ENCODE measurements at places on chromosomes 1 and 21. TPM values are rescaled to one million over a fixed set of nuclear protein-coding genes. Genes with fewer than 3 reads are reported as not detected.

NEK2 gene
- total RNA-seq, result 56.8 TPM

PAQR7 gene
- 8.3 TPM for total RNA-seq

PTPRC gene
- 12.1 TPM for total RNA-seq

TRAF3IP3 gene
- not detected for total RNA-seq

CYP4A22 gene
- not detected for total RNA-seq

PACC1 gene
- total RNA-seq, result 12.6 TPM

MORN1 gene
- 10.3 TPM for total RNA-seq

COL16A1 gene
- total RNA-seq, result 156 TPM

KCNA3 gene
- total RNA-seq, result not detected

GRCh38 chr1:164804366-164804765 lies 245.4 kb downstream of the PBX1 start:
- no peak for DNase-seq

GRCh38 chr1:59177756-59178155 lies 119.1 kb upstream of the FGGY start:
- no peak for DNase-seq

- DNase-seq, result no peak
Observed at GRCh38 chr1:172623748-172624147, 35.2 kb upstream of the FASLG start.

GRCh38 chr1:35726450-35727433 lies 8.1 kb upstream of the C1orf216 start:
- peak; percentile 29 for DNase-seq

- DNase-seq, result peak; percentile 13
Observed at GRCh38 chr1:94805912-94806311, 14.2 kb upstream of the SLC44A3 start.

DNA sequence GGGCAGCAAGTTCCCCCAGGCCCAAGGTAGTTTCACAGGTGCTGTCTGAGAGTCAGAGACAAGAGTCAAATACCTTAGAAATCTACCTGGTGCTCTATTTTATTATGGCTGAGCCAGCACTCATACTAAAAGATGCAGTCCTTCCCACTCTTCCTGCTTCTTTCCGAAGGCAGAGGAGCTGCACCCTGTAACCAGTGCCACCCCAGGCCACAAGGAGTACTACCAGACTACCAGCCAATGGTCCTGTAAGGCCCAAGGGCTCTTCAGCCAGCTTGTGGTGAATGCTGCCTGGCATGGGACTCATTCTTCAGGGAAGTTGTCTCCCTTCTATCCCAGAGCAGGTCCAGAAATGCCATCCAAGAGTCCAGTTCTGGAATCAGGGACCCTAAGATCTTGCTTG lies 203.8 kb upstream of the DUSP10 start:
- no peak for DNase-seq

- DNase-seq, result peak; percentile 83
Observed at GRCh38 chr1:156082309-156083091, at the start of gene MEX3A. Gene MEX3A (minus strand): TSS chr1:156082465. CDS start chr1:156081998, 467 bp downstream.

DNA sequence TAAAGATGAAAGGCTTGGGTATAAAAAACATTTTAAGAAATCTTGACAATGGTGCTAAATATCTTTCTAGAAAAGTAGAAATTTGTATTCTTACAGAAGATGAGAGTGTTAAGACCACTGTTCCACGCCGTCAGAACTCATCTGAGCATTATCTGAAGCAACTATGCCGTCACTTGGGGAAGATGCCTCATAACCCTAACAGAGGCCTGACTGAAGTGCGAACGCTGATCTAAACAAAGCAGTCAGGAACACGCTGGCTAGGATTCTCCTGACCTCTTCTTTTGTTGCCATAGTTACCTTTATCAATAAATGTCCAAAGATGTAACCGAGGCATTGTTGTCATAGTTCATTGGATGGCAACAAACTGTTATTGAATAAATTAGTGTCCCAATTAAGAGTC lies 612.4 kb downstream of the LTN1 start:
- no peak for DNase-seq

DNA sequence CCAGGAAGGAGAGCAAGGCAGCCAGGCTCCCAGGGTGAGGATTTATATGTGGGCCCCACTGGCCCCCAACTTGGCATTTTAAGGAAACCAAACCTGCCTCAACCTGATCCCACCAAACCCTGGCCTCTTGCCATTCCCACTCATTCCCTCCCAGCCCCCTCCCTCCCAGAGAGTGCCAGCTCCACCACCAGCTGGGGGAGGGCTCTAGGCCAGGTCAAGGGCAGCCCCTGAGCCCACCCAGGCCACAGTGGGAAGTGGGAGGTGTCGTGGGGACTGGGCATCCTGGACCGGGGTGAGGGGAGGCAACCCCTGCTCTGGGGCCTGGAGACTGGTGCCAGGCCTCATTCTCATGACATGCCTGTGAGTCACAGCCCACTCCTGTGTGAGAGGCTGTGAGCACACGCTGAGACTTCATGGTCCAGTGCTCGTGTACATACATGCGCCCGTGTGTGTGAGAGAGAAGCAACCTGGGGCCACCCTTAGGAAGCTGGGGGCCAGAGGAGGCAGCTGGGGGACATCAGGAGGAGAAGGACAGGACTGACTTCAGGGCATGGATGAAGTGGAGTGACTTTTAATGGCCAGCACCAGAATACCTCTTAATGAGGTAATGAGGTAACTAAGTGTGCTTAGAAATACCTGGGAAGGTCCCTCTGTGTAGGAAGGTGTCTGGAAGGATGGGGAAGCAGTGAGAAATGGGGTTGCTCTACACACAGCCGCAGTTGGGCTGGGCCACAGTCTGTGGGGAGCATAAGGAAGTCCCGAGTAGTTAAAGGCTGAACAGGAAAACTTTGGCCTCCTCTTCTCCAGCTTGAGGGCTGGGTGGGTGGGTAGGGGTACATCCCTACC lies at the start of gene S100A2:
Gene S100A2, minus strand, starts transcription at position 316 of the 846 bp plus-strand sequence. CDS start 1,967 bp downstream, outside the sequence.
- peak; percentile 96 for DNase-seq

DNA sequence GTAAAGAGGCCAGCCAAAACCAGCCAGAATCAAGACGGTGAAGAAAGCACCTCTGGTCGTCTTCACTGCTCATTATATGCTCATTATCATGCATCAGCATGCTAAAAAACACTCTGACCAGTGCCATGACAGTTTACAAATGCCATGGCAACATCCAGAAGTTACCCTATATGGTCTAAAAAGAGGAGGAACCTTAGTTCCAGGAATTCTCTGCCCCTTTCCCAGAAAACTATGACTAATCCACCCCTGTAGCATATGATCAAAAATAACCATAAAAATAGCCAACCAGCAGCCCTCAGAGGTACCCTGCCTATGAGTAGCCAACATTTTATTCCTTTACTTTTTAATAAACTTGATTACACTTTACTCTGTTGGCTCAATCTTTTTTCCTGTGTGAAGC lies 34.2 kb upstream of the PBX1 start:
- no peak for DNase-seq

GRCh38 chr1:41110736-41111135 lies 89.2 kb upstream of the SLFNL1 start:
- DNase-seq, result no peak

DNA sequence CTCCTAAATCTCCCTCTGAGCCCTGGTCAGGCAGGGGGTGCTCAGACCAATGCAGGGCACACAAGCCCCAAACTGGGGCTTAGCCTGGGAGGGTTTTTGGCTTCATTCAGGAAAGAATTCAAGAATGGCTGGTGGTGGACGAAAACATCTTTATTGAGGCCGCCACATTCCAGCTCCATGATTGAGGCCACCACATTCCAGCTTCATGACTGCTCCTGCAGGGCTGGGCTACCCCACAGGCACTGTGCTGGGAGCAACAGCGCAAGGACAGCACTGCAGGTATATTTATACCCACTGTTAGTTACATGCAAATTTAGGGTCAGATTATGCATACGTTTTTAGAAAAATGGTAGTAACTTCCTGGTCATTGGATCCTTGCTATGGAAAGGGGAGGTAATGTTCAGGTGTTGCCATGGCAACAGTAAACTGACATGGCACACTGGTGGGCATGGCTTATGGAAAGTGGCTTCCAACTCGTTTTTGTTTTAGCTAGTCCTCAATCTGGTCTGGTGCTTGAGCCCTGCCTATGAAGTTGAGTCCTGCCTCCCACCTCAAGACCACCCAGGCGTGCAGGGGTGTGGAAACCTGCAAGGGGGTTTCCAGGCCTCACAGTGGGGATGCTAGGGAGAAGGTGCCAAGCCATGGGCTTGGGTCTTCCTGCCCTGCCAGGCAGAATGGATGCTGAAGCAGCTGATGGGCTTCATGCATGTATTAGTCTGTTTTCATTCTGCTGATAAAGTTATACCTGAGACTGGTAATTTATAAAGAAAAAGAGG lies 348.7 kb upstream of the AJAP1 start:
- DNase-seq, result no peak

- DNase-seq, result no peak
Observed at GRCh38 chr1:81978945-81979344, 178.2 kb downstream of the ADGRL2 start.

- peak; percentile 55 for DNase-seq
Observed at GRCh38 chr21:27564684-27565301, 597.9 kb upstream of the ADAMTS5 start.

DNA sequence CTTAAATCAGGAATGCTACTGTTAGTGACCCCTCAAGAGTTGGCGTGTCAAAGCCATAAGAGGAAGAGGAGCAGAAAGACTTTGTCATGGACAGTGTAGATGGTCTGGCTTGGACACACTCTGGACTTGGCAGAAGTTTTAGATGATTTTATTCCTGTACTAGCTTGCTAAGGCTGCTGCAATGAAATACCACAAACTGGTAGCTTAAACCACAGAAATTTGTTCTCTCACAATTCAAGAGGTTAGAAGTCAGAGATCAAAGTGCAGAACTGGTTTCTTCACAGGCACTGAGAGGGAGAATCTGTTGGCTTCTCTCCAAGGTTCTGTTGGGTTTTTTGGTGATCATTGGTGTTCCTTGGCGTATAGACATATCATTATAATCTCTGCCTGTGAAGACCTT lies 869.8 kb upstream of the B3GALT2 start:
- no peak for DNase-seq

GRCh38 chr1:207470927-207471326 lies 16.8 kb downstream of the CR2 start:
- no peak for DNase-seq

DNA sequence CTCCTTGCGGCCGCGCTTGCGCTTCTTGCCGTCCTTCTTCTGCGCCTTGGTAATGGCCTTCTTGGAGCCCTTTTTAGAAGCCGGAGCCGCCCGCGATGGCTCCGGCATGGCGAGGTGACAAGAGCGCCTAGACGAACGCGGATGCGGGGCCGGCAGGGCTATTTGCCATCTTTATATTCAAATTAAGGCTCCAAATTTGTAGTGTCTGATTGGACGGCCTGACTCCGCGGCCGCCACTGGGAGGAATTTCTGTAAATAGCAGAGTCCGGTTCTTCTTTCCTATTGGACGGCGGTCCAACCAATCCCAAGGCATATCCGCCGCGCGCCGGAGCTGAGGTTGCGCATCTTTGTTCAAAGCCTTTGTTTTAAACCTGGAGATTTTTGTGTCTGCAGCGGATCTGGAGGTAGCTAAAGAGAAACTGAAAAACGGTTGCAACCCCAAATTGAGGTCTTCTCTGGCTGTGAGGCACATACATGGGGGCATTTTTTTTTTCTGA lies 22.6 kb upstream of the RNF187 start:
- peak; percentile 67 for DNase-seq

- DNase-seq, result no peak
Observed at GRCh38 chr1:56188855-56189254, 390.5 kb downstream of the PLPP3 start.

DNA sequence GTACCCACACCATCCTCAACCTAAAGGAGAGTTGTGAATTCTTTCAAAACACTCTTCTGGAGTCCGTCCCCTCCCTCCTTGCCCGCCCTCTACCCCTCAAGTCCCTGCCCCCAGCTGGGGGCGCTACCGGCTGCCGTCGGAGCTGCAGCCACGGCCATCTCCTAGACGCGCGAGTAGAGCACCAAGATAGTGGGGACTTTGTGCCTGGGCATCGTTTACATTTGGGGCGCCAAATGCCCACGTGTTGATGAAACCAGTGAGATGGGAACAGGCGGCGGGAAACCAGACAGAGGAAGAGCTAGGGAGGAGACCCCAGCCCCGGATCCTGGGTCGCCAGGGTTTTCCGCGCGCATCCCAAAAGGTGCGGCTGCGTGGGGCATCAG lies 638 bp upstream of the OLIG2 start:
- DNase-seq, result no peak

GRCh38 chr1:196105901-196106300 lies 502.3 kb downstream of the KCNT2 start:
- DNase-seq, result no peak

DNA sequence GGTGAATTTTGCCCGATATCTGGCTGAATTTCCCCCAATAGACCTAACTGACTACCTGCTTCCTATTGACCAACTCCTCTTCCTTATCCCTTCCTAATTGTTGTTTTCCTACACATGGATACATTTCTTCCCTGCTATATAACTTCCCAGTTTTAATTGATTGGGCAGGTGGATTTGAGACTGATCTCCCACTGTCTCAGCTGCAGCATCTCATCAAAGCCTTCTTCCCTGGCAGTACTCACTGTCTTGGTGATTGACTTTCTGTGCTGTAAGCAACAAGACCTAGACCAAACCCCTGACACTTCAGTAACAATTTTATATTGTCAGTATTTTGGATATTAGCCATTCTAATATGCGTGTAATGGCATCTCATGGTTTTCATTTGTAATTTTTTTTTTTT lies 11.3 kb upstream of the PLA2G2A start:
- no peak for DNase-seq

DNA sequence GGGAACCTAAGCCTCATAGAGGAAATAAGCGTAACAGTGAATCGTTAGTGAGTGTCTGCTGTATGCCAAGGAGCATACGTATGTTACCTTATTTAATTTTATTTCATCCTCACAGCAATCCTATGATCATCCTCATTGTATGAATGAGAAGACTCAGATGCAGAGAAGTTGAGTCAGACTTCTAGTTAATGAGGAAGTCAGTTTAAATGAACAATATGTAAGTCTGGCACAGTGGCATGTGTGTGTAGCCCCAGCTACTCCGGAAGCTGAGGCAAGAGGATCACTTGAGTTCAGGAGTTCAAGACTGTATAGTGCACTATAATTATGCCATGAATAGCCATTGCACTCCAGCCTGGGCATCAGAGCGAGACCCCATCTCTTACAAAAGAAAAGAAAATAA lies 148.0 kb downstream of the ZZZ3 start:
- DNase-seq, result no peak

DNA sequence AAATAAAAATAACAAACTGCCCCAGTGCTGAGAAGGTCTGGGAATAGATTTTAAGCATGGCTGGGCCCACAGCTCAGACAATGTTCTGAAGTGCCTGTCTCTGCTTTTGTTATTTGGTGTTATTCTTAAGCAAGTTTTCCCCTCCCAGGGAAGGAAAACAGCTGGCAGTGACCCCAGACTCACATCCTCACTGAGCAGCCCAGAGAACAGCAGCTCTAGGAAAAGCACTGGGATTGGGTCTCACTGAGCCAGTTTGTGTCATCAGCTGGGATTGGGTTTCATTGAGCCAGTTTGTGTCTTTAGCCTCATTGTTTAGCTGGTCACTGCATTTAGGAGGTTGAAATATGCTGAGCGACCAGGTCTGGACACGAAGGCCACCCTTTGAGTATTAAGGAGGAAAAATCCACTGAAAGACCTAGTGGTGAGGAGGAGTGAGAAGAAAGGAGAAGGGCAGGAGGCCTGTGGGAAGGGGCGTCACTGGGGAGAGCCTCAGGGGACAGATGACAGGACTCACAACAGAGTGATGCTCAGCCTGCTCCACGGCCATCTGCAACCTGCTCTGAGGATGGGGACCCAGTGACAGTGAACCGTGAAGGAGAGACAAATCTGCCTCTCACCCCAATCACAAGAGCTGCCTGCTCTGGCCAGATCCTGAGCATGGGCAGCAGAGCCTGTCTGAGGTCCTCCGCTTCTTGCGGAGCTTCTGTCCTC lies 103.8 kb downstream of the TOMM20 start:
- no peak for DNase-seq

GRCh38 chr1:110538075-110538474 lies 19.1 kb upstream of the KCNA10 start:
- DNase-seq, result no peak

- DNase-seq, result no peak
Observed at GRCh38 chr1:101247404-101248287, 10.8 kb downstream of the S1PR1 start.

Data from MG63 (cell line).